ENCODE measurements at places on chromosomes 11 and 22. TPM values are rescaled to one million over a fixed set of nuclear protein-coding genes. Genes with fewer than 3 reads are reported as not detected.

WT1 gene
- not detected for total RNA-seq

YPEL4 gene
- total RNA-seq: 1.5 TPM

- DNase-seq: no peak
Measured at GRCh38 chr11:112581747-112582146, 321.1 kb upstream of the PLET1 start.

GRCh38 chr22:35266277-35266676, 9.0 kb downstream of the HMGXB4 start:
- DNase-seq: no peak

MICALL1 gene
- total RNA-seq: 24.1 TPM

DNA sequence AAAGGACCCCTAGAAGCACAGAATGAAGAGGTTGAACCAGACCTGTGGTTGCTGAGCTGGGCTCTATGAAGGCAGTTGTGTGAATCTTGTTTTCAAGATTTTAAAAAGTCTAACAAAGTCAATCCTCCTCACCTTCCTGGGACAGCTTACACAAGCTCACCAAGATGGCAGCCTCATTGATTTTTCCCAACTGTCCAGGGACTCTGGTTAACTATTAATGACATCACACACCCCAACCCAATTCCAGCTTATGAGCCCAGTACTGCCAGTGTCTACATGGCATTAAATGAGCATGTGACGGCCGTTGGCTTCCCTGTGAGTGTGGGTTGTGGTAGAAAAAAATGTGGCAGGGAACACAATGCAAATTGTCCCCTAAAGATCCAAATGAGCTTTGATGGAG, 137.0 kb downstream of the CHST1 start:
- no peak for DNase-seq

GRCh38 chr11:43145653-43146052, 166.1 kb upstream of the API5 start:
- peak; percentile 16 for DNase-seq
